ENCODE measurements at places on chromosomes 2 and 18.

- DNase-seq: no peak
Measured at GRCh38 chr18:25648716-25649260, 296.8 kb upstream of the ZNF521 start.

DNA sequence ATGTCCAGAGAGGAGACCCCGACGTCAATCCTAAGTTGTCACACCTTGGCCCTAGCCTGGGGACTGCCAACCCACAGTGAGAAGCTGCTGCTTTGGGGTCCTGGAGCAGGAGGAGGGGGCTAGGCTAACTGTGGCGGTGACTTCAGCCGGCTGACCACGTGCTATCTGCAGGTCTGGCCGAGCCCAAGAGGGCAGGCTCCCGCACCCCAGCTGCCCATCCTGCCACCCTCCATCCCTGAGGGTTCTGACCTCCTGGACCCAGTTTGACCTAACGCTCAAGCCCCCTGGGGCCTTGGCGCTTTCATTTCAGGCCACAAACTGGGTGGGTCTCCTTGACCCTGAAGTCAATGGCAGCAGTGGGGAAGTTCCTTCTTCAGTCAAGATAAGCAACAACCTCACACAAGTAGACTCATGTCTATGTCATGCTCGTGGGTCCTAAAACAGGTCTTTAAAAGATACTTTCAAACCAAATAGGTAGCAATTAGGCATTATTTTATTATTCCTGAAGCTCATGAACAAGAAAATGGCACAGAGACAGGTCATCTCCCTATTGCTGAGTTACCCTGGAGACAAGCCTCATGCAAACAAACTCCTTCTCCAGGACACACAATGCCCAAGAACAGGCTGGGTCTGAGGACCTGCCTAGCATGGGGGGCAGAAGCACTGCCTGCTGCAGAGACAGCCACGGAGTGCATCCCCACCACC, 2.3 kb downstream of the HES6 start:
- DNase-seq: no peak

DNA sequence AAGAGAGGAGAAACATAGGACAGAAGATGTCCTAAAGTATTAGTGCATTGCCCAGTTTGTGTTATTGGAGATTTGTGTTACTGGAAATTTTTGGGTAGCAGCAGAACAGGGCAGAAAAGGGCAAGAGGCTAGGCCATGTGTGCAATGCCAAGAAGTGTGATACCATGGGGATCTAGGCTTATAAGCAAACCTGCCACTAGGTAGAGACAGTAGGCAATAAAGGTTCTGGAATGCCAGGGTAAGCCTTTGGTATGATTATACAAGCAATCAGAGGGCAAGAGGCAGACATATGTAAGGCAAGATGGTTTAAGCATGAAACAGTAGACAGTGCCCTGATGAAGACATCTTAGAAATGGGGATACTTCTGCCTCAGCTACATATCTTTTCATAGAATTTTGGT, 12.3 kb upstream of the CERS6 start:
- DNase-seq: no peak

GRCh38 chr2:43123981-43124686, 102.3 kb downstream of the ZFP36L2 start:
- DNase-seq: no peak

DNA sequence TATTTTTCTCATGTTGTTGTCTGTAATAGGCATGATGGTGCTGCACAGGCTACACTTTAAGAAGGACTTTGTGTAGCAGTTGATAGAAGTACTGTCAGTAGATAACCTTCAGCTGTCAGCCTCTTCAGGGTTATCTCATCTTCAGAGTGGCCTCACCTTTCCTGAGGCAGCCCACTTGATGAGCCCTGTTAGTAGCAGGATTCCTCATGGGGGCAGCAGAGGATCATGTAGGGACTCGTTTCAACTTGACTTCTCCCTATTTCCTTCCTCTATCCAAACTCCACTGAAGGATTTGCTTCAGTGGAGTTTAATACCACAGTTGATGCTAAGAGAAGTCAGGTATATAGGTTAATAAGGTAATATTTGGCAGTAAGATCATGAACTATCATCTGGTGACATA, 530.3 kb upstream of the FSIP2 start:
- peak; percentile 21 for DNase-seq

DNA sequence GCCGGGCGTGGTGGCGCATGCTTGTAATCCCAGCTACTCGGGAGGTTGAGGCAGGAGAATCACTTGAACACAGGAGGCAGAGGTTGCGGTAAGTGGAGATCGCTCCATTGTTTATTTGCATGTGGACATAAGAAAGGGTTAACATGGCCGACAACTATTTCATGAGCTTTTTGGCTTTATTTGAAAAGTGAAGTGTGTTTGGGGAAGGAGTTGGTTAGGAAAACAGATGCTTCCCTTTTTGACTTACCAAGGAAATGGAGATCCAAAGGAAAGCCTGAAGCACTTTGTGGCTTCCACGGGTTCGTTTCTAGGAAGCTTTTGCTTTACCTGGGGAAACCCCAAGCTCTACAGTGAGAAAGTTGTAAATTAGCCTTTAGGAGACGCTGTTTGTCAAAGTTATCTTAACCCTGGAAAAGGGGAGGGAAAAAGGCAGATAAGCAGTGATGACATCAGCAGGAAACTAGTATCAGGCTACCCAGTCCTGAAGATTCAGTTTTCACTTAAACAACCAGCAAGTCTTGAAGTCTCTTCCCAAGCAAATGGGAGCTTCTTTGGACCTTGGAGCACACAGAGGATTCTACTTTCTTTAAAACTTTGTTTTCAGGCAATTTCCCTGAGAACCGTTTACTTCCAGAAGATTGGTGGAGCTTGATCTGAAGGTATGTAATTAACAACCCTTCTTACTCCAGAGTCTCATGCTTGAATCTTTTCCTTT, at the start of gene CASP10:
CASP10 (plus strand) TSS at position 492 of the 715 bp plus-strand sequence. CDS start 2,637 bp downstream, outside the sequence.
- no peak for DNase-seq

DNA sequence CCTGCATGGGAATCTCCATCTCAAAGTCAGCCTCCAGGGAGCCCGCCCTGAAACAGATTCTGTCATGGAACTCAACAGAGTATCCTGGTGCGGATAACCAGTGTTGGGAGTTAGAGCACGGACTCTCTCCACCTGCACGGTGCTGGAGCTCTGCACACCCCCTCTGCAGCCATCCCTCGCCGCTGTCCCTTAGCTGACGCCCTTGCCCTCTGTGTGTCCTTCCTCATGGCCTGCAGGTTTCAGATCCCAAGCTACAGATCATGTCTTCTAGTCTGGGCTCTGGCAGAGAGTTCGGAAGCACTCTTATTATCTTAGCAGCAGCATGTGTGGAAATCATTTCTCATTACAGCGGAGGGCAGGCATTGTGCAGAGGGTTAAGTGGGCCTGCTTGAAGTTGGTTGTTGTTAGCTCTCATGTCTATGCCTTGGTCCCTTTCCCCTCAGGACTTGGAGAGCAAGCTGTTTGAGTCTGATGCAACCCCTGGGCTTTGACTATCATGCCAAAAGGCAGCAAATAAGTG, 26.0 kb downstream of the TMEM127 start:
- no peak for DNase-seq

DNA sequence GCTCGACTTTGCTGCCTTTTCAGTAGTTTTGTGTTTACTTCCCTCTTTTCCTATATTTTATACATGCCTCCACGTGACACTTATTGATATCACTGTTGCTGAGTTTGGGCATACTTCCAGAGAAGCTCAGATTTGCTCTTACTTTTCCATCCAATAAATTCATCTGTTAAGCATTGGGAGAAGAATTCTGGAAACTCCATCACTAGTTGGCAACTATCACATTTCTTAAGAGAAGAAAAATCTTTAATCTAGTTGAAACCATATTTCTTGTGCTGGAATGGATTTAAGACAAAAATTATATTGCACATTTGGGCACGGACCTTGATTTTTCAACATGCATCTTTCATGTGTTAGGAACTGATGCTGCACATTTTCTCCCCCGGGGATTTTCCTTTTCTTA, 52.6 kb upstream of the CPO start:
- no peak for DNase-seq

DNA sequence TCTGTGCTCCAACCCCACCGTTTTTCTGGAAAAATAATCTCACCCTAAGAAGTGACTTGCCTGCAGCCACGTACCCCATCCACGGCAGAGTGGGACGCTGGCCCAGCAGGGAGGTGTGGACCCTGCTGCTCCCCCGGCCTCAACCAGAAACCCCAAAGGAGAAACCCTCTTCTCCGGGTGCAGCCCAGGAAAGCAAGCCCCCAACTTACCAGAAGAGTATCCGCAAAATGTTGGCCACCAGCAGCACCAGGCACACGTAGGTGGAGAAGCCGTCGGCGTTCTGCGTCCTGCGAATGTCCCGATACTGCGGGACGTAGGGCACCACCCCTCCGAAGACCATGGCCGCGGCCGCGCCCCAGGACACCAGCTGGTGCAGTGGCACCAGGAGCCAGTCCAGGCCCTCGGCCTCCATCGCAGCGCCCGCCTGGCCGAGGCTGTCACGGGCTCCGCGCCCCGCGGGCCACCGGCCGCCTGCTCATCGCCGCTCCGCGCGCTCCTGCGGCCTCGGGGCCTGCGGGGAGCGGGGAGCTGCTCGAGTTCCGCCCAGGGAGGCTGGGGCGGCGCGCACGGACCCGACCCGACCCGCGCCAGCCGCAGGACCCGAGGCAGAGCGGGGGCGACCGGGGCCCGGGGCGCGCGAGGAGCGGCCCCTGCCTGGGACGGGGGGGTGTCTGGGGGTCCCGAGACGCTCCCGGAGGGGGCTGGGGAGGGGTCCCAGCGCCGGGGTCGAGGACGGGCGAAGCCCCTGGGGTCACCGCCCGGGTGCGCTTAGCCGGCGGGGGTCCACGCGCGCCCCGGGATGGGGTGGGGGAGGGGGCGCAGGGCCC, 725 bp downstream of the SLC66A2 start:
- peak; percentile 84 for DNase-seq

- no peak for DNase-seq
Measured at GRCh38 chr2:204726831-204727230, 181.6 kb downstream of the PARD3B start.

- DNase-seq: no peak
Measured at GRCh38 chr2:153661801-153662200, 183.2 kb upstream of the RPRM start.

DNA sequence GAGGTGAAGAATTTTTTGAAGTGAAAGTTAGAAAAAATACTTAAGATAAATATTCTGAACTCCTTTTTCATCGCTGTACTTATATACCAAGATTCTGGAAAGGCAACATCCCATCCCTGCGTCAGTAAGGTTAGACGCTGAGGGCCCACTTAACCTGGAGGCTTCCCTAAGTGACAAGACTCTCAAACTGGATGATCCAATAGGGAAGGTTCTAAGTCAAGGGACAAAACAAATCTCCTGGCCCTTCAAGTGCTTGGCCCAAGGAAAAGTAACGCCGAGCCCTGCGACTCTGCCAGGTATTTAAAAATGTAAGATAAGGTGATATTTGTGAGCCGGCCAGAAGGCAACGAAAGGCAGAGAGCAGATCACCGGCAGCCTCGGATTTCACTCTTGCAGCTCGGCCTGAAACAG, 1.3 kb downstream of the STK39 start:
- peak; percentile 20 for DNase-seq

DNA sequence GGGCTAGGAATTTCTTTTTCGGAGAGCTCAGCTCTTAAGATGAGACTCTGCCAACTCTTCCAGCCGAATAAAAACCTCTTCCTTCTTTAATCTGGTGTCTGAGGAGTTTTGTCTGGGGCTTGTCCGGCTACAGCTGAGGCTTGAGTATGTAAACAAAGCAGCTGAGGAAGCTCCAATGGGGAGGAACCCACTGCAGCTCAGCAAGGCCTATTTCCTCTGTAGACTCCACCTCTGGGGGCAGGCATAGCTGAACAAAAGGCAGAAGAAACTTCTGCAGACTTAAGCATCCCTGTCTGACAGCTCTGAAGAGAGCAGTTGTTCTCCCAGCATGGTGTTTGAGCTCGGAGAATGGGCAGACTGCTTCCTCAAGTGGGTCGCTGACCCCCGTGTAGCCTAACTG, 838.7 kb downstream of the CCDC85A start:
- no peak for DNase-seq

DNA sequence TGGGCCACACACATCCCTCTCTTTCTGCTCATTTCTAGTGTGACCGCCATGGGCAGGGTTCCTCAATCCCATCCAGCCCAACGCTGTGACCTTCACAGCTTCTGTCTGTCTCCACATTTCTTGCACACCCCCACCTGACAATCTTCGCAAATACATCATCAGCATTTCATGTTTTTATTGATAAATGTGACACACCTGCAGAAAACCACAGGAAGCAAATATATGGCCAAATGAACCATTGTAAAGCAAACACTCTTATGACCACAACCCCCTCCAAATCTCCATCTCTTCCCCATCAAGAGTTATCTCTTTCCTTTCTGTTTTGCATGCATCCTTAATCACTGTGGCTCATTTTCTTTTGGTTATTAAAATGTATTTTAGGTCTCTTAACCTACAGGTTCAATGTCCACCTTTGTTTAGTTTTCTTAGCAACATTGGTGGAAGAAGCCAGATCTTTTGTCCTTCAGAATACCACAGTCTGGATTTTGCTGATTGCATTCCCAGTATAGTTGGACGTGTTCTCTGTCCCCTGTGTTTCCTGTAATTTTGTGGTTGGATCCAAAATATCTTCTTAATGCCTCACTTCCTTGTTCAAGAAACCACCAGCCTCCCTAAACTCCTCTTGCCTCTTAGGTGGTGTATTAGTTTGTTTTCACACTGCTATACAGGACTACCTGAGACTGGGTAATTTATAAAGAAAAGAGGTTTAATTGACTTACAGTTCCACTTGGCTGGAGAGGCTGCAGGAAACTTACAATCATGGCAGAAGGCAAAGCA, 9.8 kb upstream of the NCK2 start:
- no peak for DNase-seq

- DNase-seq: no peak
Measured at GRCh38 chr2:122157158-122157557, 401.7 kb downstream of the TSN start.

DNA sequence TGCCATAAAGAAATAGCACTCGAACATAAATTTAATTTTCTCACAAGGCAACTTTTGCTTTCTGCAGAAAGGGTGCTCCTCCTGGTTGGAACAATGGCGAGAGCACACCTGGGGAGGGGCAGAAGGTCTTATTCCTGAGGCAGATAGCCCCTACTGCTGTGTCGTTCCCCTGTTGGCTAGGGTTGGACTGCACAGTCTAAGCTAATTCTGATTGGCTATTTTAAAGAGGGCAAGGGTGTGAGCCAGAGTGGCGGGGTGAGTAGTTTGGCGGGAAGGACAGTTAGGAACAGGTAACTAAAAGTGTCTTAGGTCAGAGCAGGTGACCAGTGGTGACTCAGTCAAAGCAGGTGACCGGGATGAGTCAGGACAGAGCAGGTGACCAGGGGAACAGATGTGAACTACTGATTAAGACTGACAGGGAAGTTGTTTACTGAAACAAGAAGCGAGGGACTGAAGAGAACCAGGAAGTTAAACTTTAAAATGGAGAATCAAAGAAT, 49.7 kb upstream of the AGAP1 start:
- DNase-seq: no peak
